NB4 (cell line): ENCODE measurements at places on chromosomes 11 and 22.

GRCh38 chr11:118175993-118176777 is at the start of gene SCN2B:
SCN2B (minus strand) TSS chr11:118176639; CDS start chr11:118176431, 208 bp downstream.
- no peak for DNase-seq

GRCh38 chr22:21030621-21031544 is 1.5 kb downstream of the SLC7A4 start:
- DNase-seq: no peak

DNA sequence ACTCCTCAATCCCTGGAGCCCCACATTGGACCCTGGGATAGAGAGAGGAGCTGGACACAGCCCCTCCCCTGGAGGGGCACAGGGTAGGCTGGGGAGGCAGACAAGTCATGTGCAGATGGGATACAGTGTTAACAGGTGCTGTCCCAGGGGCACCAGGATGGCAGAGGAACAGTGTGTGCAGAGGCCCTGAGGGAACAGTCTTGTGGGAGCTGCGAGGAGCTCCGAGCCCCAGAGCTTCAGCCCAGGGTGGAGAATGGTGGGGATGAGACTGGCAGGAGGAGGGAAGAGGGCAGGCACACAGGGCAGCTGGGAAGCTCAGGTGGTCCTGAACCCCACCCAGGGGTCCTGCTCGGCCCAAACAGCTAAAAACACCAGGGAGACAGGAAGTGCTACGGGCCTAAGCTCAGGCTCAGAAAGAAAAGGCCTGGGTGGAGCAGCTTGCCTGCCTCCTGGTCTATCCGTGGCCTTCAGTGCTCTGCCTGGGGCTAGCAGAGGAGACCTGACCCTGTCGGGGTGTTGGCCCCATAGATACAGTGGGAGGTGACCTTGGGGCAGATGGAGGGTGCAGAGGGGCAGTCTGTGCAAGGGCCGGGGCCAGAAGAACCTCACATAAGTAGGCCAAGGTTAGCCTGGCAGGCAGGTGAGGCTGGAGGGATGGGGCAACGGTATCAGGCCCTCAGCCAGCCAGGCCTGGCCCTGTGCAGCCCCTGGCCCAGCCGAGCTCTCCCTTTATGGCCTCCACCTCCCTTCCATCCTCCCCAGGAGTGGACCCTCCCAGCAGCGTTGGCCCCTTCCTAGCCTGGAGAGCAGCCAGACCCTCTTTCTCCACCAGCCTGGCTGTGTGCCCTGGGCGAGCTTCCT is 15.4 kb downstream of the CAPN5 start:
- DNase-seq: no peak

GRCh38 chr11:10926801-10927211 is 69.0 kb upstream of the ZBED5 start:
- DNase-seq: no peak

- no peak for DNase-seq
Measured at GRCh38 chr11:83736684-83737083, 450.5 kb upstream of the CCDC90B start.

DNA sequence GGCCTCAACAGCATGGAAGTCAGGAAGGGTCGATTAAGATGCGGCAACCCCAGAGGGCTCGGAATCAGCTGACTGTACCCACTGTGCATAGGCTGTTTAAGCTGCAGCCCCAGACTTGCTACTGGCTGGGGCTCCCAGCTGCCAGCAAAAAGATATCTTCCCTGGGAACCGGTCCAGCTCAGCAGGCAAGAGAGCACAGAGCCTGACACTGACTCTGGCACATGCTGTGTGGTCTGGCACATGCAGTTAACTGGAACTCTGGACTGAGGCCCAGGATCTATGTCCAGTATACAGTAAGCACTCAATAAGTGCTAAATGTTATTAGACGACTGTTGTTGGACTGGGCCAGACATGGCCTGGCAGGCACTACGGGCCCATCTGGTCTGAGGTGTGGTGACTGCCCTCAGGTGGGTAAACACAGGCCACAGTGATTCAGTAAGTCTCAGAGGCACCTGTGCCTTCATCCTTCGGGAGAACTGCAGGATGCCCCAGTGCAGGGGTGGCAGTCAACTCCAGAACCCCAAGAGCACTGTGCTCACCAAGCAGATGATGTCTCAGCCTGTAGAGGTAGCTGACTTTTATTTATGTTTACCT is 87.6 kb downstream of the LARGE1 start:
- no peak for DNase-seq

DNA sequence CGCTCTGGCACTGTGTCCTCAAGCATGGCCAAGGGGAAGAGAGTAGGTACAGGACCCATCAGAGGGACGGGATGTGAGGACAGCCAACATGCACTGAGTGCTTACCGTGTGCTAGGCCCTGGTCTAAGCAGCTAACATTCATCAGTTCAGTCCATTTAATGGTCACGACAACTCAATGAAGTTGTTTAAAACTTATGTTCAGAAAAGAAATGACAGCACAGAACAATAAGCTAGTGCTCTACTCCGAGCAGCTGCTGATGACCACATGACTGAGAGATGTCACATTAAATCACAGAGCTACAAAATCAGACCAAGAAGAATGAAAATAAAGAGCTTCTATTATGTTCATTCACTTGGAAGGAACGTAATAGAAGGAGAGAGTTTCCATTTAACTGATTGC is 26.3 kb downstream of the PRDM10 start:
- DNase-seq: no peak

DNA sequence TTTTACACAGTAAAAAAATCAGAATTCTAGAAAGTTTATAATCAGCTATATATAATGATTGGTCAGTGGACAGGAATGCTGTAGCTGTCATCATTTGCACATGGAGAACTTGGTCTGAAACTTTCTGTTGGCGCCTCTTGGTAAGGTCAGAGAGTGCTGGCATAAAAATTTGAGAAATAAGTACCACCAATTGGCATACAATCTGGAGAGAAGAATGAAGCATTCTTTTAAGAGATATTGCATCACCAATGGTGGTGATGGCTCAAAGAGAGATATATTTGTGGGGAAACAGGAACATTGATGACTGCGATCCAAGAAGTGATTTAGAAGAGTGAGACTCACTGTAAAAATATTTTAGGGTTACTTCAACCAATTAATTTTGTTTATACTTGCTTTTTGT is 19.8 kb upstream of the OOSP1 start:
- no peak for DNase-seq
